Non-pigmented ciliary epithelial cell (primary cell): ENCODE measurements at places on chromosomes 2 and 18.

DNA sequence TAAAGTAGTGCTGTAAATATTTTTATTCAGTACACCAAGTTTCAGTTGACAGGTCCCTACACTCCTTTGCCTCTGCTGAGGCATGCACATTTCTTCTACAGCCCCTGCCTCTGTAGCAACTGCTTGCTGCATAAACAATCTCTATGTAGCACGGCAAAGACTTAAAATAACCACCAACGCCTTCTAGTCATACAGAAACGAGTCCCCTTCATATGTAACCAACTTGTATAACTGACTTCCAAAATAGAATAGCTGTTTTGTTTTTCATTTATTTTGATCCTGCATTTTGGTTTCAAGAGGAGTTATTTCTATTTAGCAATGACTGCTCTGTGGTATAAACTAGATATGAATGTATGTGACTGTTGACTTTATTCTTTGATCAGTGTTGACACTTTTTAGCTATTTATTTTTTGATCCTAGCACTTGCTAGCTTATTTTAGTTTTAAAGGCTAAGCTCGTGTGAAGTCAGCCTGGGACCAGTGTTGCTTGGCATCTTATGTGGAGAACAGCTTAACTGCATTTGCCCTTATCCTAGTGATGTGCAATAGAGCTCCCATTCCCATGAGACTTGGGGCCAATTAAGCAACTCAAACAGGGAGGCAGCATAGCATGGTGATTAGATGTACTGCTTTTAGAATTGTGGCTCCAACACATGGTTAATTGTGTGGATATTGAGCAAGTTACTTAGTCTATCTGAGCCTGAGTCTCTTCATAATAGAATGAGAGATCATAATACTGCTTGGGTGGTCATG, 79.6 kb downstream of the HRH4 start:
- no peak for DNase-seq

- DNase-seq: no peak
These were observed 33.5 kb downstream of the SUMO1 start for GRCh38 chr2:202204855-202205254.

DNA sequence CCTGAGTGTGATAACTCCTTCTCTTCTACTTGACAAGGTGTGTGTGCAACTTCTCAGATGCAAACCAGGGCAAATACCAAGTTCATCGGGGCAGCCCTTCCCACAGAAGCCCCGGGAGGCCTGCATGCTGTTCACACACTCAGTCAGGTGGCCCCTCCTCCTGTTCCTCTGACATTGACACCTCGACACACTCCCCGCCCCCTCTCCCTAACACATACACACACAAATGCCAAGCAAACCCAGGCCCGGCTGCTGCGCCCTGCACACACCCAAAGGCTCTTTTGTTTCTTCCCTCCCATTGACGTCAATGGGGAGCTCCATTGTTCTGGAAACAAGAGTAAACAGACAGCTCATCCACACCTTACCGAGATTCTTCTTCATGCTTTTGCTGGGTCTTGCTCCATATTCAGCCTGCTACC, 1.7 kb upstream of the PER2 start:
- no peak for DNase-seq

- no peak for DNase-seq
These were observed 112.8 kb upstream of the MAP4K3 start for GRCh38 chr2:39549718-39550464.

DNA sequence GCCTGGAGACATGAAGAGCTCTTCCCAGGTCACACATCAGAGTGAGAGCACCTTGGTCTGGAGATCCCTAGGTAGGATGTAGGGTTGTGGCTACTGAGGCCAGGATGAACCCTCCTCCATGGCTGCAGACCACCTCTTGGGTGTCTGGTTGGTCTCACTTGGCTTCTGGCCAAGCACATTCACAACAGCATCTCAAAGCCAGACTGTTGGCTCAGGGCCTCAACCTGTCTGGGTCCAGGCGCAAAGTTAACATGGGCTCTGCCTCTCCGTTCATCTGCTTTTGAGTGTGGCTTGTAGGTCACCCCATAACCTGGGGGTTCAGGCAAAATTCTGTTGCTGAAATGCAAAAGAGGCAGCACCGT, 40.1 kb downstream of the RHOB start:
- DNase-seq: no peak

- DNase-seq: no peak
These were observed 1053.0 kb downstream of the TSN start for GRCh38 chr2:122808286-122808969.

DNA sequence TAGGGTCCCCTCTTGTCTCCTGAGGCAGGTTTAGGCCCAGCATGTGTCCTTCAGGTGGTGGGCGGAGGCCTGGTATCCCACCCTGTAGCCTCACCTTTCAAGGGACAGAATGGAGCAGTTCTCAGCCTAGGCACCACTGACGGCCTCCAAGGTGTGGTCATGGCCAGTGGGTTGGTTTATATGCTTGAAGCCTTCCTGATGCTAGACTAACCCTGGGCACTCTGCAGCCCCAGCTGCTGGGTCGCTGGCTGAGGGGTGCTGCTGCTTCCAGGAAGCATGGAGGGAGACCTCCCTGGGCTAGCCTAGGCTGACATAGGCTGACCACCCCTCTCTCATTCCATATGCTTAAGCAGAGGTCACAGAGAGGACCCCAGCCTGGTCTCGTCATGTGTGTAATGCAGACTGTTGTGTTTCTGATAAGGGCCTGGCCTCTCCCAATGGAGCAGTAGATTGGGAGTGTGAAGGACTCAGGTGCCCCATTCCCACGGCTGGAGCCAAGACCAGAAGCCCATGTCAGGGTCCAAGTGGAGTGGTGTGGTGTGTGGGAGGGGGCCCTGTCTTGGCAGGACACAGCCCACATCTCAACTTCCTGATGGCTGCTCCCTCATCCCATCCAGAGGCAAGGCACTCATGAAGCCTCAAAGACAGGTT, 206.6 kb downstream of the DYSF start:
- DNase-seq: no peak

DNA sequence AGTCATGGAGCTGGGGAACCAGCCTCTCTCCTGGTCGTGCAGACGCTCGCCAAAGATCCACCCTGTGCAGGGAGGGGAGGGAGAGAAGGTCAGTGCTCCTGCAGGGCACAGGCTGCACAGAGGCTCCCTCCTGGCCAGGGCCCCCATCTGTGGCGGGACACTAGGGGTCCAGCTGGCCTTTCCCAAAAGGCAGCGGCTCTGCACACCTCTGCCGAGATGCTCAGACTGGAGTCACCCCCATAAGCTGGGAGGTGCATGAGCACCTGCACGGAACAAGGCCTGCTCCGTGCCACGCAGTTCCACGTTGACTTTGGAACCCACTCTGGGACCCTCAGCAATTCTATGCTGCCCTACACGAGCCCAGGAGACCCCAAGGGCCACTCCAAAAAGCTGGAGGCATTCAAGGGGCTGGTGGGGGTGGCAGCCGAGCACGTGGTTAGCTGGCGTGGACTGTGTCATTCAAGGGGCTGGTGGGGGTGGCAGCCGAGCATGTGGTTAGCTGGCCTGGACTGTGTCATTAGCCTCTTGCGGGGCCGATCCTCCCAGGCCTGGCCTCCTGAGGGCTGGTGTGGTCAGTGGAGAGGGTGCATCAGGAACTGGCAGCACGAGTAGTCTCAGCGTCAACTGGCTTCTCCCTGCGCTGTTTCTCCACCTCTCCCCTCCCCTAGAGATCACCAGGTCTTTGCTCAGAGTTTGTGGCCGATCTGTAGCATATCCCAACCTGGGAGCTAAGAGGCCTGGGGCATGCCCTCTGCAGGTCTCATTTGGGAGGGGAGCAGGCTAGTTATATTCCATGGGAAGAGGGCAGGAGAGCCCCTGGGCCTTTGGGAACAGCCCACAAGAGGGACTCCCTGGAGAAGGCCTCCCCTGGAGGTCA, 9.8 kb downstream of the SNORC start:
- no peak for DNase-seq

- no peak for DNase-seq
These were observed 29.4 kb downstream of the LIPG start for GRCh38 chr18:49591271-49591670.

DNA sequence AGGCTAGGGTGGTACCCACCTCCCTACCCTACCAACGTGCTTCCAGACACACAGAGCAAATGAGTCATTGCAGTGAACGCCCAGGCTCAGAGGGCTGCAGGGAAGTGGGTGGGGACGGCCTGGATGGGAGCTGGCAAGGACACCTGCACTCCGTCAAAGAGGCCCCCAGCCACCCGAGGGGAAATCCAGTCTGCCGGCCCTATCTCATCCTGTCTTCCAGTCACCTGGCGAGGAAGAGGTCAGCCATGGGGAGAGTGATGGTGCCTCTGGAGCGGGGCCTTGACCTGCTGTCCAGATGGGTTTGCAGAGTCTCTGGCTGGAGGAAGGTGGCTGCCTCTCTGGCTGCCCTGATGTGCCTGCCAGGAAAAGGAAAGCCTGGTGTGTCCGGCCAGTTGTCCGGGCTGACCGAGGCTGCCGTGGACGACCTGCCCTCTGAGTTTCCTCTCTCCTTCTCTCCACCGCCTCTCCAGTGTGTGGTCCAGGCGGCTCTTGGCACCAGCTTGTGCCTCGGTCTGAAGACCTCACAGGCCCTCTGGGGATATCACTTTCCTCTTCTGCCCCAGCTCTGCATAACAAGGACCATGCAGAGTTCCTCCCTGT, 209.7 kb upstream of the COPS8 start:
- DNase-seq: no peak

DNA sequence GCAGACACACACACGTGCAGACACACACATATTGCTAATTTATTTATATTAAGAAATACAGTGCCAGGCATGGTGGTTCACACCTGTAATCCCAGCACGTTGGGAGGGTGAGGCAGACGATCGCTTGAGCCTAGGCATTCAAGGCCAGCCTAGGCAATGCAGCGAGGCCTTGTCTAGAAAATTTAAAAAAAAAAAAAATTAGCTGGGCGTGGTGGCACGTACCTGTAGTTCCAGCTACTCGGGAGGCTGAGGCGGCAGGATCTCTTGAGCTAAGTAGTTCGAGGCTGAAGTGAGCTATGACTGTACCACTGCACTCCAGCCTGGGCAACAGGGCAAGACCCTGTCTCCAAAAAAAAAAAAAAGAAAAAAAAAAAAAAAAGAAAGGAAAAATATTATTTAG, 28.8 kb downstream of the ANXA4 start:
- DNase-seq: no peak

DNA sequence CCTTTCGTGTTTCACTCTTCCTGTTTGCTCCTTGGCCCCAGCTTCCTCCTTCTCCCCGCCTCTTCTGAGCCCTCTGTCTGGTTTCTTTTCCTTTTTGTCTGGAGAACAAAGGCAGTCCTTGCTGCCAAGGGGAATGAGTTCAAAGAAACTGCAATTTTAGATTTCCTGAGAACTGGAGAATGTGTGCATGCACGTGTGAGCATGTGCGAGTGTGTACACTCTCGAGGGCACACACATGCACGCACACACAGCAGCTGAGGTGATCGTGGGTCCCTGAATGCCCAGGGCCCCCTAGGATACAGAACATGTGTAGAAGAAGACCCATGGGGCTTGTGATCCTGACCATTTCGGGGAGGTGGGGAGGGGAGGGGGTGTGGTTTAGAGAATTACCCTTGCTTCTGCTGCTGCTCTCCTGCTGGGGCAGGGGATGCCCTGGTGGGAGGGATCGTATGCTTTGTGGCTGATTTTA, 151.8 kb downstream of the DYSF start:
- DNase-seq: no peak

DNA sequence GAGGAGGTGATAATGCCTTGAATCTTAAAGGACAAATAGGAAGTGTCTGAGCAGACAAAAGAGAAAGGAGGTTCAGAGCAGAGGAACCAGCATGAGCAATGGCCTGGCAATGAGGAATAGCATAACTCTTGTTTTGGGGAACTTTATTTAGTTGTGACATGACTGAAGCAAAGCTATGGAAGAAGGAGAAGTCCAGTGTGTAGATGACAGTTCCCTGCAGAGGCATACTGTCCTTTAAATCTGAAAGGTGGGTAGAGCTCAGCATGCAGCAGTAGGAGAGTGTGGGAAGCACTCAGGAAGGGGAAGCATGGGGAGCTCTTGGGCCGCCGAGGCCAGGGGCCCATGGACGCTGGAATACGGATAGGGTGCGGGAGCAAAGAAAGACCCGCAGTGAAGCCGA, 173.8 kb downstream of the SEPTIN10 start:
- no peak for DNase-seq

DNA sequence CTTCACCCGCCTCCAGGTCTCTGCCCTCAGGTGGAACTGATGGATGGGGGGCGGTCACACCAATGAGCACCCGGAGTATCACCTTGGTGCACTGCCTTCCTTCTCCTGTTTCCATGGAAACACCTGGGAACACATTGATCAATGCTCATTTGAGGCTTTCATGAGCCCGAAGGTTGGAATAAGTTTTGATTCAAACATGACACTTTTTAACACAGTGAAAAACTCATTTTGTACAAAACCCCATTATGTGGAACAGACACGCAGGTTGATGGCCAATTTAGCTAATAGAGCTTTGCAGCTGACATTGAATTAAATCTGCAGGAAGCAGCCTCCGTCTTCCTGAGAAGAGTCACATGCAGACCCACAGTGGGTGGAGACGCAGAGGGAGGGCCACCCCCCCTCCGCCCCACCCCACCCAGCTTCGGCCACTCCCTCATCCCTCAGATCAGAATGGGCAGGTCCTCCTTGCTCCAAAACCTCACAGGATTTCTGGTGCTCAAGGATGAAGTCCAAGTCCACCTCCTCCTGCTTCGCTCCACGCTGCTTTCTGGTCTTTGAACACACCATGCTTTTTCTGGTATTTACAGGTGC, 96.0 kb upstream of the MYCN start:
- no peak for DNase-seq

DNA sequence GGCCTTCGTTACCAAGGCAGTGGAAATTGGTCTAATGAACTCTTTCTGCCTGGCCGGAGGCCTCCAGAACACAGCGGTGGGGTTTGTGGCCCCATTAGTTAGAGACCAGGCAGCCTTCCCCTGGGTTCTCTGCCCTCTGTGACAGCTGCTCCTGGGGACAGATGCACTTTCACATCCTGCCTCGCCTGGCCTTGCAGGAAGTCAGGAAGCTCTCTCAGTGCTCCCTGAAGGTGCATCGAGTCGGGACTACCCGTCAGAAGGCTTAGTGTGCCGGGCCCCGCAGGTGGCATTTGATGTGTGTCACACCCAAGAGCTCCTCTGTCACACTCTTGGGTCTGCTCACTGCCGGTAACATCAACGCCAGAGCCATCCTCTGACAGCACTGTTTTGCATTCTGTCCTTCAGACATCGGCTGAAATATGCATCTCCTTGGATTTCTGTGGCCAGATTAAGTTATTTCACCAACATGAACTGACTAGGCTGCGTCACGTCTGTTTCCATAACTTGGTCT, 158.3 kb downstream of the LDLRAD4 start:
- DNase-seq: no peak

DNA sequence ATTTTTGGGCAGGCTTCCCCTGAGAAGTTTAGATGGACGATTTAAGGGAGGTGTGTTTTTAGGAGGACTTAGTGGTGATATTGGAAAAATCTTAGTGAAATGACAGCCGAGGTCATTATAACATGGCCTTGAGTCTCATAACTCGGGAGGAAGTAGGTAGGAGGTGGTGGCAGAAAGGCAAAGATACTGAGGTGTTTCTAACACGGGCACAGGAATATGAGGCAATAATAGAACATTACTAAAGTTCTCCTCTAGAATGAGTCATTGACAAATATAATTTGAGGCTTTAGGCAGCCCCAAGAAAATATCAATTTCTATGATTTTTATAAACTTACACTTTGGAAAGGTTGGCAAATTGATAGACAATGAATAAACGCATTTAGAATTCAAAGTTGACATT, 146.1 kb upstream of the ZEB2 start:
- DNase-seq: no peak
